ENCODE measurements at places on chromosomes 1 and 21.
A peak's percentile ranks its signal among the peaks of the same experiment; 100 is the strongest.

- no peaks in the 10 kb centered on the region for H3K27me3 ChIP-seq
- H3K36me3 ChIP-seq: no peaks in the 10 kb centered on the region
- no peak for DNase-seq
- H3K4me3 ChIP-seq: no peak overlapping the region
- H3K4me1 ChIP-seq: peaks cover 14% of the 10 kb centered on the region
- no peak overlapping the region for H3K27ac ChIP-seq
These were observed 91.7 kb downstream of the COL24A1 start for GRCh38 chr1:86064899-86065298.

DNA sequence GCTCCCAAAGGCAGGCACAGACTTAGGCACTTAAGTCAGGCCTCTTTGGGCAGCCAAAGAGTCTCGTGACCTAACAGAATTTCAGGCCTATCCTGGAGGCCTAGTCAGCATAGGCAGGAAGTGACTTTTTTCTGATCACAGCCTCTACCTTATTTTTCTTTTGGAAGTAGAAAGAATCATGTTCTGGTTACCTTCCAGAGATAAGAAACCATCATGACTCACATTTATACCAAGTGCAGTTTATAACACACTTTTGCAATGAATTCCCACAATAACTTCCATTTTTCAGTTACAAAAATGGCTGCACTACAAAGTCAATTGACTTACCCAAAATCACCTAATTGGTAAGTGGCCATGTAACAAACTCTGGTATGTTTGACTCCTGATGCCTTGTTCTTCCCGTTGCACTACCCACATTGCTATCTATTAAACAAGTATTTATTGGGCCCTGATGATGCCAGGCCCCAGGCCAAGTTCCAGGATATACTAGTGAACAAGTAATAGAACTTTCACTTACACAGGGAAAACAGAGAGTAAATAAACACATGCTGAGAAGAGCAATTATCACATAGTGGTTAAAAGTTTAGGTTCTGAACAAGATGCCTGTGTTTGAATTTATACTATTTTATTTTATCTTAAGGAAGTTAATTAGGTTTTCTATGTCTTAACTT, 74.3 kb downstream of the SH3GLB1 start:
- no peak overlapping the region for H3K4me3 ChIP-seq
- H3K4me1 ChIP-seq: peaks cover 32% of the 10 kb centered on the region
- H3K27ac ChIP-seq: peak overlapping the region; percentile 70

- no peak overlapping the region for H3K27ac ChIP-seq
- peaks cover 10% of the 10 kb centered on the region for H3K27me3 ChIP-seq
- DNase-seq: no peak
- no peaks in the 10 kb centered on the region for H3K36me3 ChIP-seq
- no peaks in the 10 kb centered on the region for H3K4me1 ChIP-seq
- H3K4me3 ChIP-seq: no peak overlapping the region
These were observed 14.5 kb upstream of the CSF3R start for GRCh38 chr1:36497207-36497606.

DNA sequence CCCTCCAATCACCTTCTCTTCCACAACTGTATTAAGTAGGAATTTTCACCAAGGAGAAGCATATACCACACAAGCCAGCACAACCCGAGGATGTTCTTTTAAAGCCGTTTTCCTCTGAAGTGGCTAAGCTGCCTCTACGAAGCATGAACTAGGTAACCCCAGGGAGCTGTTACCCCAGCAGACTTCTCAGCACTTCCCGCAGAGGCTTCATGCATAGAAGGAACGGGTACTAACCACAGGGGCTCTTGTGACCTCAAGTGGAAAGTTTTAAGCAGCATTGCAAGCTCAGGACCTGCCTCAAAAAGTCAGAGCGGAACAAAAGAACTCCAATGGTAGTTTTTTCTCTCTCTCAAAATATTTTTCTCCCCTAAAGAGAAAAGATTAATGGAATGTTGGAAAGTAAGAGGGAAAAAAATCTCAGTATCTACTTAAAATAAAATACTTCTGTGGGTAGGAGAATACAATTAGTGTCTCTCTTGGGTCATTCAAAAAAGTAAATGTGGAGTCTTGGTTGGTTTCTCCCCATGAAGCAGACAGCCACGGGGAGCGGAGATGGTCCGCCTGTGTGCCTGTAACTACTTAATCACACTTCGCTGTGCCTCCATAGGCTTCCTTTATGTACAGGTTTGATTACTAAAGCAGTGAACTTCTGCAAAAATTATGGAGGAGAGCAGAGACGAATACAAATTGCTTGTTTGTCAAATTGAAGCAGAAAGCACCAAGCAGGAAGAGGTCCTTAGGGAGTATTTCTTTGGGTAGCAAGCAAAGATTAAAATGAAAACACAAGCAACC, 40.9 kb downstream of the STX6 start:
- H3K4me1 ChIP-seq: no peaks in the 10 kb centered on the region
- H3K36me3 ChIP-seq: peaks cover 12% of the 10 kb centered on the region
- no peak overlapping the region for H3K4me3 ChIP-seq
- peak; percentile 15 for DNase-seq
- no peak overlapping the region for H3K27ac ChIP-seq

DNA sequence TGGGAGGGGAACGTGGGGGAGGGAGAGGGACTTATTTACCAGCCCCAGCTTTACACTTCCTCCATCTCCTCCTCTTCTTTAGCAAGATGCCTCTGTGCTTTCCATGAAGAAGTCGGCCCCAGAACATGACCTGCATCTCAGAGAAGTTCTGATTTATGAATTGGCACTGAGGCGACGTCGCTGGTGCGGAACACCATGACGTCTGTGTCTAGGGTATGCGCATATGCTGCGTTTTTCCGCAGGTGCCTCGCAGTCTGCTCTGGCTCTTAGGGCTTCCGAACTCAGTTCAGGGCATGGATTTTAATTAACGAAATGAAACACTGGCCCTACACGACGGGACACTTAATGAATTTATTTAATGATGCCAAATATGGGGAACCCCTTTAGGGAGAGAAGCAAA, 510.3 kb downstream of the SMYD3 start:
- no peaks in the 10 kb centered on the region for H3K27me3 ChIP-seq
- H3K36me3 ChIP-seq: no peaks in the 10 kb centered on the region

- DNase-seq: peak; percentile 25
- no peaks in the 10 kb centered on the region for H3K27me3 ChIP-seq
- H3K36me3 ChIP-seq: no peaks in the 10 kb centered on the region
- H3K4me3 ChIP-seq: no peak overlapping the region
- H3K4me1 ChIP-seq: peaks cover 9% of the 10 kb centered on the region
- H3K27ac ChIP-seq: no peak overlapping the region
These were observed 5.8 kb upstream of the TGFB2 start for GRCh38 chr1:218339267-218339831.

DNA sequence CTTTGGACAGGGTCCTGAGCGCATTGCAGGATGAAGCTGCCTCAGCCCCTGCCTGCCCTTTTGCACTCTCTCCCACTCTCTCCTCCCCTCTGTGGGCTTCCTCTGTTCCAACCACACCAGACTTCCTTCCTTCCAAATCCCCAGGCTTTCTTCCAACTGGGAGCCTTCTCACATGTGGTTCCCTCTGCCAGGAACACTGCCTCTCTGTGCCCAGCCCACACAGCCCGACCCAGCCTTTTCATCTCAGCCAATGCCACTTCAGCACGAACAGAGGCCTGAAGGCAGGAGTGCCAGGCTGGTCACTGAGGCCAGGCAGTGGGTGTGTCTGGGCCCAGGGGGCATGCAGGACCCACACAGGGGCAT, 5.9 kb downstream of the SELENON start:
- peaks cover 26% of the 10 kb centered on the region for H3K4me1 ChIP-seq
- H3K36me3 ChIP-seq: peaks cover 5% of the 10 kb centered on the region
- peak; percentile 39 for DNase-seq
- H3K27ac ChIP-seq: no peak overlapping the region

- H3K36me3 ChIP-seq: no peaks in the 10 kb centered on the region
- no peak overlapping the region for H3K4me3 ChIP-seq
- H3K27me3 ChIP-seq: no peaks in the 10 kb centered on the region
- no peaks in the 10 kb centered on the region for H3K4me1 ChIP-seq
- DNase-seq: no peak
- no peak overlapping the region for H3K27ac ChIP-seq
These were observed 279.5 kb downstream of the DUSP10 start for GRCh38 chr1:221462345-221462744.

GRCh38 chr1:98055457-98055856, 134.6 kb upstream of the DPYD start:
- no peak overlapping the region for H3K27ac ChIP-seq
- H3K27me3 ChIP-seq: no peaks in the 10 kb centered on the region
- H3K4me1 ChIP-seq: peaks cover 25% of the 10 kb centered on the region
- no peaks in the 10 kb centered on the region for H3K36me3 ChIP-seq
- no peak overlapping the region for H3K4me3 ChIP-seq
- DNase-seq: no peak

DNA sequence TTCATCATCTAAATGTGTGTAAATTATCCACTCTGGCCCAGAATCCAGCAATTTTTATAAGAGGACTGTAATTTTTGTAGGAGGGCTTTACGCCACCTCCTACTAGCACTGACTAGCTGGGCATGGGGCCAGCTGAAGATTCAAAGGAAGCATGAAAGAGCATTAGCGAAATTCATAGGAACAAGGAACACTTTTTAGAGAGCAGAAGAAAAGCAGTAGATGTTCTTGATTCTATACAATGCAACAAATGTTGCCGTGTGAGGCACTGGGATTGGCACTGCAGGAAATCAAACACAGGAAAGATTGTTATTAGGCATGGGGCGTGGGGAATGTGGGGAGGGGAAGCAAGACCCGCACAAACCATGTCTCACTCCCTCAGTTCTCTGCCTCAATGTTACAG, 58.4 kb upstream of the PARP1 start:
- H3K4me1 ChIP-seq: no peaks in the 10 kb centered on the region
- H3K36me3 ChIP-seq: no peaks in the 10 kb centered on the region
- DNase-seq: no peak
- no peak overlapping the region for H3K27ac ChIP-seq
- H3K27me3 ChIP-seq: peaks cover 2% of the 10 kb centered on the region

DNA sequence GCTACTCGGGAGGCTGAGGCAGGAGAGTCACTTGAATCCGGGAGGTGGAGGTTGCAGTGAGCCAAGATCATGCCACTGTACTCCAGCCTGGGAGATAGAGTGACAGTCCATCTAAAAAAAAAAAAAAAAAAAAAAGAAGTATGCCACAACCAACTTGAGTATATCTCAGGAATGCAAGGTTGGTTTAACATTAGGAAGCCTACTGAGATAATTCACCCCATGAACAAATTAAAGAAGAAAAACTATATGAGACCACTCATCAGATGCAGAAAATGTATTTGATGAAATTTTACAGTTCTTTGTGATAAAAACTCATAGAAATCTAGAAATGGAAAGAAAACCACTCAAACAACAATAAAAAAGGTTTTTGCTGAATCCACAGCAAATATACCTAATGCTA, 373.8 kb downstream of the LMO4 start:
- no peak overlapping the region for H3K4me3 ChIP-seq
- DNase-seq: no peak
- no peaks in the 10 kb centered on the region for H3K4me1 ChIP-seq

DNA sequence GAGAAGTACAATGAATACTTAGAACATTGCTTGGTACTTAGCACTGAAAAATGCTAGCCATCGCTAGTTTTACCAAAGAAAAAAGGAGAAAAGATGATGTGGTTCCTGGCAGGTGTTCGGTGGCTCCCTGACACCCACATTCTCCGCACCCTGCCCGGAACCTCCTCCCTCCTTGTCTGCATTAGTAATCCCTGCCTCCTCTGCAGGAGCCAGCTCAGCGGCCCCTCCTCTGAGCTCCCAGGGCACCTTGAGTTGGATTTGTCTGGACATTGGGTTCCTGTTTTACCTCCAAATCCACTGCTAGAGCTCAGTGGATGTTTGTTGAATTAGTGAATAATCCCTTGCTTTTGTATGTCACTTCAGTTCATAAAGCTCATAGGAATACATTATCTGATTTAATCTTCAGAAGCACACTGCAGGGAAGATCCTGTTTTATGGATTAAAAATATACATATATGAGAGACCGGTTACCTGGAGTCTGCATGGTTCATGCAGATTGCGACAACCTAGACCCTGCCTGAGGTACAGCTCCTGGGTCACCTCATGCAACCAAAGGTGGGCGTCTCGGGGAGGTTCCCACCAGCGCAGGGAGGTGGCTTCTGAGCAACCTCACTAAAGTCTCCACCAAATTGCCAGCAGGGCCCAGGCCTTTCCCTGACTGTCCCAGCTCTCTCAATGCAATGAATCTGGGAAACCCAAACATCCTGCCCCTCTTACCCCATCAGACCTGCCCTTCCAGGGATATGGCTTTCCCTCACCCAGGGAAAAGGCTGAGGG, 24.2 kb downstream of the PCAT6 start:
- H3K27me3 ChIP-seq: peaks cover 14% of the 10 kb centered on the region
- H3K36me3 ChIP-seq: no peaks in the 10 kb centered on the region
- no peak overlapping the region for H3K27ac ChIP-seq
- H3K4me3 ChIP-seq: no peak overlapping the region
- DNase-seq: no peak

GRCh38 chr21:32240851-32241687, 37.8 kb downstream of the MIS18A start:
- no peak overlapping the region for H3K27ac ChIP-seq
- H3K4me3 ChIP-seq: no peak overlapping the region
- no peak for DNase-seq

- no peaks in the 10 kb centered on the region for H3K27me3 ChIP-seq
- H3K4me3 ChIP-seq: no peak overlapping the region
- H3K36me3 ChIP-seq: no peaks in the 10 kb centered on the region
- no peak for DNase-seq
- H3K27ac ChIP-seq: no peak overlapping the region
These were observed 97.0 kb downstream of the FCRL5 start for GRCh38 chr1:157455318-157455717.

- peak overlapping the region; percentile 26 for H3K27ac ChIP-seq
- DNase-seq: peak; percentile 90
- H3K27me3 ChIP-seq: peaks cover 5% of the 10 kb centered on the region
- H3K4me3 ChIP-seq: no peak overlapping the region
- H3K4me1 ChIP-seq: peaks cover 22% of the 10 kb centered on the region
- no peaks in the 10 kb centered on the region for H3K36me3 ChIP-seq
These were observed 2.3 kb downstream of the SLC2A5 start for GRCh38 chr1:9066945-9067807.

DNA sequence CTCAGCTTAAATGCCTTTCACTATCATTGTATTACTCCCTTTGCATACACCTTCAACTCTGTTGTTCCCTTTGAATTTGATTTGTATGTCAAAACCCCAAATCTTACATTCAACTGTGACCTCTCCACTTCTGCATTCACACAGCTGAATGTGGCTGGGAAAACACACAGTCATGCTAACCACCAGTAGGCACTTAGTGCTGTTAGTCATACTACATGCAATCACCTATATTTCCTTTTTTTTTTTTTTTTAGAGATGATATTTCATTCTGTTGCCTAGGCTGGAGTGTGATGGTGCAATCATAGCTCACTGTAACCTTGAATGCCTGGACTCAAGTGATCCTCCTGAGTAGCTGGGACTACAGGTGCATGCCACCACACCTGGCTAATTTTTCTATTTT, 16.2 kb downstream of the BTBD8 start:
- no peak overlapping the region for H3K4me3 ChIP-seq
- H3K27me3 ChIP-seq: no peaks in the 10 kb centered on the region
- no peak overlapping the region for H3K27ac ChIP-seq
- DNase-seq: no peak
- H3K4me1 ChIP-seq: no peaks in the 10 kb centered on the region

GRCh38 chr1:150008699-150009098, 1.8 kb downstream of the OTUD7B start:
- no peaks in the 10 kb centered on the region for H3K27me3 ChIP-seq
- peaks cover 8% of the 10 kb centered on the region for H3K36me3 ChIP-seq
- peak overlapping the region; percentile 96 for H3K27ac ChIP-seq

All from astrocyte (in vitro differentiated cells and primary cell).